ENCODE measurements at places on chromosomes 5 and 9. TPM values are rescaled to one million over a fixed set of nuclear protein-coding genes. Genes with fewer than 3 reads are reported as not detected.

DNA sequence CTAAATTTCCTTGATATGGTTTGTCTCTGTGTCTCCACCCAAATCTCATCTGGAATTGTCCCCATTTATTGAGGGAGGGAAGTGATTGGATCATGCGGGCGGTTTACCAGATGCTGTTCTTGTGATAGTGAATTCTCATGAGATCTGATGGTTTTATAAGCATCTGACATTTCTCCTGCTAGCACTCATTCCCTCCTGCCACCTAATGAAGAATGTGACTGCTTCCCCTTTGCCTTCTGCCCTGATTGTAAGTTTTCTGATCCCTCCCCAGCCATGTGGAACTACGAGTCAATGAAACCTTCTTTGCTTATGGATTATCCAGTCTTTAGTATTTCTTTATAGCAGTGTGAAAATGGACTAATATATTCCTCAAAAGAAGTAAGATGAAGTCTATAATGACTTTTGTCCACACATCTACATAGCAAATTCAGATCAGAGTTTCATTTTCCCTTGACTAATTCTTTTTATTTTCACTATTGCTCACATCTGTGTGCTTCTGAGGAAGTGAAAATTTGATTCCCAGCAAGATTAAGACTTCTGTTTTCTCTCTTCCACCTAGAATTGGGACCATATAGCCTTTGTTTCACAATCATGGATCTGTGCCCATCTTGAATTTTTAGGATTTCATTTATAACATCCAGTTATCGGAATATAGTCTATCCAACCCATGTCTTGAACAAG lies 393.5 kb downstream of the DMAC1 start:
- DNase-seq: no peak

DNA sequence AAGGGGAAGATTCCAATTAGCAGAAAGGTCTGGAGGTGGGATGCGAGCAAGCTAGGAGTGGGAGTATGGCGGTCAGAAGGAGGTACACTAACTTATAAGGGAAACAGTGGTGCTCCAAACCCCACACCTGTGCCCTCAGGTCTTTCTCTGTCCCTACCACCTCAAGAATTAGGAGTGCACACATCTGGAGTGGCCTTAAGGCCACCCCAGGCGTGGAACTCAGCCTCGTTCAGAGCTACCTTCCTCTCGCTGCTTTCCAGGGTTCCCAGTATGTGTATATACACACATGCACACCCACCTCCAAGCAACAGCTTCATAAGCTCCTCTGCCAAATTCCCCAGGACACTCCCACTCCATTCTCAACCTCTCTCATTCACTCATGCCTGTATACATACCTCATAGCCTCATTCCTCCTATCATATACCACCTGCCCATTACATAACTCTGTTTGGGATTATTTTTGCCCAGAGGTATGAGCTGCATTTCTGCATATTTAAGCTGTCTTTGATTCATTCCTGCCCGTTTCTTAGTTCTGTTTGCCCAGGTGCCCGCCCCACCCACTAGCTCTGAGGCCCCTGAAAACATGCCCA lies 118.7 kb downstream of the PSD2 start:
- no peak for DNase-seq

SEPTIN8 gene
- 26.2 TPM for total RNA-seq

GRCh38 chr5:142040285-142040684 lies 27.5 kb upstream of the GNPDA1 start:
- no peak for DNase-seq

DNA sequence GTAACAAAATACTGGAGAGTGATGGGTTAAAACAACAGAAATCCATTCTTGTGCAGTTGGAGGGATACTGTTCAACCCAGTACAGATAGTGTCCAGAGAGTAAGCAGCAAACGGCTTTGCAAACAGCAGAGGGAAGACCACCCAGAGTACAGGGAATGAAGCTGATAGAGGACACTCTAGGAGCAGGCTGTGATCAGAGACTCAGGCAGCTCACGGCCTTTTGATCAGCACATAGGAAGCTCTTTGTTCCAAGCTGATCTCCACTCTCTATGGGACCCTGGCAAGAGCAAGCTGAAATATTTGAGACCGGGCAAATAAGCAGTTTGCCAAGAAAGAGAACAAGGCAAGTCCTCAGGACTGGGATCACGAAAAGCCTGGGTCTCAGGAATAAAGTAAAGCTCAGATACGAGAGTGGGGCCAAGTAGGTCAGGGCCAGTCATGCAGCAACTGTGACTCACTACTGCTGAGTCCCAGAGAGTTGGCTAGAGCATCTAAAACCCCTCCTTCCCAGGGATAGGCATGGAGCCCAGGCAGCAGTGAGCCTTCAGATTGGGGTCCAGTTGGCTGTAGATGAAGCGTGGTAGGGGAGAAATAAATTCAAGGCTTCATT lies 52.4 kb downstream of the MELK start:
- DNase-seq: peak; percentile 83

DNA sequence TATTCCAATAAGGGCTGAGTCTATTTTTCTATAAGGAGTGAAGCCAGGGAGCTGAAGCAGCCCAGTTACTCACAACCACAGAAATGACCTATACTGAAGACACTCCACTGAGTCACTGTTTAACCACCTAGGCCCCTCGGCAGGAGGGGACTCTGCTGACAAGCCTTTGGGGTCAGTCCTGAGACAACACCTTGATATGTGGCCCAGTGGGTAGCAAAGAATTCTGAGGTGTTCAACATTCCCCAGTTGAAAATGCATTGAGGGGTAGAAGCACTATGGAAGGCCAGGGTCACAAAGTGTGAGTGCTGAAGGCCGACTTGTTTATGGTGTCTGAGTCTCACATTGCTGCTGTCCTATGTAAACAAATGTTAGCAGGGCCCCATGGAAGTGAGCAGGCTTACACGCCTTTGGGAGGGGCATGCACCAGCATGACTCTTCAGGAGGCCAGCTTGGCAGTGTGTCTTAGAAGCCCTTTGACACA lies 112.6 kb upstream of the NFIL3 start:
- peak; percentile 26 for DNase-seq

DNA sequence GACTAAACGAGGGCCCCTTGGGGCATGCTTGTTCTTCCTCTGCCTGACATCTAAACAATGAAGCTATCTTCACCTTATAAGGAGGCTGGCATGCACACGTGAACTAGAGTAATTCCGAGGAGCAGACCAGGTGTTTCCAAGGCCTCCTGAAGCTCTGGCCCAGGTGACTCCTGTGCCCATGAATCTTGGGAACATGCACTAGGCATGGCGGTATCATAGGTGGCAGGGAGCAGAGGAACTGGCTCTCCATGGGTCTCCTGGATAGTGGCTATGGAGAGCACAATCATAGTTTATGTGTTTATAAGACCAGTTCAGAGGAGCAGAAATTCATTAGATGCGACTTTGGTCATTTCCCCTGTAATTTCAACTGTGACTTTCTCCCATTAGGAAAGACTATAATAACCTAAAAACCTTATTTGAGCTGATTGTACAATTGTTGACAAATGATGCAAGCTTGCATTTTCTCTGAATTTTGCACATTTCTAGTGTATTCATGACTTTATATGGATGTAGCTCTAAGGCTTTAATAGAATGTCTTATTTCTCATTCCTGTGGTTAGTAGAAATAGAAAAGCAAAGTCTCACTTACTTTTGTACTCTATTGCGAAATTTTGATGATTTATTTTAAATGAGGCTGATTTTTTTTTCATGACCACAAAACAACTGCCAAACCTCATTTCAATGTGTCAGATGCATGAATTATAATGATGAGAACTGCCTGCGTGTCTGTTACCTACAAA lies 135.3 kb upstream of the RPS23 start:
- DNase-seq: peak; percentile 95

ADRA1B gene
- 0.71 TPM for total RNA-seq

ENTPD2 gene
- total RNA-seq: not detected

FIBCD1 gene
- total RNA-seq: 0.51 TPM

DNA sequence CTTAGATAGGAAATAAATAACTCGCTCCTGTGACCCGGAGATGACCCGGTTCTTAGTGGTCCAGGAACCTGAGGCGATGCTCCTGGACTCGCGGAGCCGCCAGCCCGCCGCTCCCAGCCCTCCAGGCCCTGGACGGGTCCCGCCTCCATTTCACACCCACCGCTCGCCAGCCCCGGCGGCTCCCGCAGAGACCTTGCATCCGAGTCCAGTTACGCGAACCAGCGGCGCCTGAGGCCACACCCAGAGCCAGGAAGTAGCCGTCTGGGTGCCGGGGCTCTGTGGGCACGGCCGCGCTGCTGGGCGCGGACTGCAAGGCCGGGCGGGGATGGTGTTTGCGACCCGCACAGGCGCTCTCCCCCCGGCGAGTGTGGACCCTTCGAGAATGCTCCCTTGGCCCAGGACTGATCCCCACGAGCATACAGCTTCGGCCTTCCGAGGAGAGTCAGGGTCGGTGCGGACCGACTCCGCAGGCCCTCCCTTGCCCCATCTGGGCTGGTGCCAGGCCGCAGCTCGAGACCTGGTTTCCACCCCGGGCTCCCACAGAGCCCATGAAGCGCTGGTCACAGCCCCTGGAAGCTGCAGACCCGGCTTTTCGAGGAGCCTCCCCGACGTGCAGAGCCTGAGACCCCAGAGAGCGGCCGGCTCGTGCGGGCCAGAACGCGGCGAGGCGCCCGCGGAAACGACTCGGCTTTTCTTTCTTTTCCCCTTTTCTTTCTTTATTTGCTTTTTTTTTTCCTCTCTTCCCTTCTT lies 5.2 kb upstream of the BARX1 start:
- DNase-seq: no peak

ST8SIA4 gene
- 13.9 TPM for total RNA-seq

DNA sequence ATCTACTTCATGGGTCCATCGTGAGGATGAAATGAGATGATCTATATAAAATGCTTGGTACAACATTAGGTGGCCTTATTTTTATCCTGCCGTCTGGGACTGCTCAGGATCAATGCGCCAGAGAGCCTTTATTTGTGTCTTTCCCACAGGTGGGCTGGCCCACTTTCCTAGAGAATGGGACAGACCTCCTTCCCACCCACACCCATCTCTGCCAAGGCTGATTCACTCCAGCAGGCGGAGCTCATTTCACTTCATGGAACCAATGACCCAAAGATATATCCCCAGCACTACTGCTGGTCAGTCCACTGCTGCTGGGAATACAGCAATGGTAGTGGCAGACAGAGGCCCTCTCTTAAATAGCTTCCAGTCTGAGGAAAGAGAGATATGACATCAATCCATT lies 35.7 kb downstream of the TGFBI start:
- DNase-seq: peak; percentile 19

GRCh38 chr9:81417941-81418340 lies 271.4 kb downstream of the TLE1 start:
- no peak for DNase-seq

FAM81B gene
- total RNA-seq: not detected

DNA sequence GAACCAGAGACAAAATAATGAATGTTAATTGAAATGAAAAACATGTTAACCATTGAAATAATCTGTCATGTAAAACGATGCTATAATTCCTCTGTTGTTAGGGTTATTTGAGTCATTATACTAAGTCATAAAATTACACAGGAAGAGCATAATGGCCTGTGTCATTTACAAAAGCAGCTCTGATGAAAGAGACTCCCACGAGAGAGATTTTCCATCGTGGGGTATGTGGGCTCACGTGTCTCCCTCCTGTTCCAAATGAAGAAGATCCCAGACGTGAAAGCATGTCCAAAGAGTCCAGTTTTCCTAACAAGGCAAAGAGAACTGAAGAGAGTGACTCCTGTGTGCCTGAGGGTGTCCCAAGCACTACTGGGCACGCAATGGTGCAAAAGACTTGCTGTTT lies 379.8 kb downstream of the SPOCK1 start:
- no peak for DNase-seq

GRCh38 chr9:123725389-123725788 lies 204.5 kb downstream of the DENND1A start:
- peak; percentile 5 for DNase-seq

RAB3C gene
- total RNA-seq: not detected

GRCh38 chr9:129206905-129207304 lies 28.8 kb upstream of the IER5L start:
- DNase-seq: no peak

MARCOL gene
- total RNA-seq: not detected

TRIM36 gene
- 5.4 TPM for total RNA-seq

GRCh38 chr5:21574438-21574837 lies 1278.7 kb downstream of the CDH12 start:
- no peak for DNase-seq

SPINK6 gene
- total RNA-seq: not detected

GRCh38 chr5:72499090-72499489 lies 8.1 kb downstream of the ZNF366 start:
- no peak for DNase-seq

- no peak for DNase-seq
These were observed 3.7 kb downstream of the ANXA2R start for GRCh38 chr5:43036409-43036808.

All from LHCN-M2 (cell line).